ENCODE measurements at places on chromosomes 7 and 10.

DNA sequence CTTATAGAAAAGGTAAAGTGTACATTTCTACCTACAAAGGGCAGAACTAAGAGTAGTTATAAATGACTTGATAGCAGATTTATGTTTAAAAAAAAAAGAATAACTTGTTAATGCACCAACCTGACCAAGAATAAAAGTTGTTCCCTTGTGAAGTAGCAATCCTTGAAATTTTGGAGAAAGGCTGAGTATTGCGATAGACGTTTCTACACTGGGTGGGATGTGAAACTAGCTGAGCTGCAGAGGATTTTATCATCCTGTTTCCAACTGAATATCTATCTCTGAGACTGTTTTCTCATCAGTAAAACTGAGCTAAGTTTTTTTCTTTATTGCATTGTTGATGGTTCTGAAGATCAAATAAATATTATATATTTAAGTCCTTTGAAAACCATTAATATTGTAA is 14.6 kb downstream of the MDFIC start:
- no peak for DNase-seq

GRCh38 chr7:37048674-37049073 is 324.4 kb upstream of the AOAH start:
- no peak for DNase-seq

GRCh38 chr10:46223626-46224413 is 63.0 kb upstream of the ANTXRL start:
- DNase-seq, result no peak

GRCh38 chr7:95508780-95509179 is 23.0 kb downstream of the ASB4 start:
- no peak for DNase-seq

DNA sequence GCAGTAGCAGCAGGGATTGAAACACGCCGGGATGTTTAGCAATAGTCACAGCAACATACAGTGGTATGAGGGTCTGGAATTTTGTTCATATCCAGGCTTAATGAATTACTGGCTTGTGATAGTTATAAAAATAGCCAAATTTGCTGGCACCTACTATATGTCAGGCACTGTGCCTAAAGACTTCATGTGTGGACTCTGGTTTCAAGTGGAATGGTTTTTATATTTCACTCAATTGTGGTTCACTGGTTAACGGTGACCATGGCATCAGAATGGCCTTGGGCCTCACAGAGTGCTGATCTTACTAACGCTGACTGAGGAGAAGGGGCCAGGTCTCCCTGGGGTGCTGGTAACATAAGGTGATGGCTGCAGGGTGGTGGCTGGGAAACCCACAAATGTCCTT is 55.7 kb downstream of the CELF2 start:
- DNase-seq, result no peak

- DNase-seq, result no peak
Measured at GRCh38 chr7:103073989-103074518, 542 bp downstream of the FBXL13 start.

DNA sequence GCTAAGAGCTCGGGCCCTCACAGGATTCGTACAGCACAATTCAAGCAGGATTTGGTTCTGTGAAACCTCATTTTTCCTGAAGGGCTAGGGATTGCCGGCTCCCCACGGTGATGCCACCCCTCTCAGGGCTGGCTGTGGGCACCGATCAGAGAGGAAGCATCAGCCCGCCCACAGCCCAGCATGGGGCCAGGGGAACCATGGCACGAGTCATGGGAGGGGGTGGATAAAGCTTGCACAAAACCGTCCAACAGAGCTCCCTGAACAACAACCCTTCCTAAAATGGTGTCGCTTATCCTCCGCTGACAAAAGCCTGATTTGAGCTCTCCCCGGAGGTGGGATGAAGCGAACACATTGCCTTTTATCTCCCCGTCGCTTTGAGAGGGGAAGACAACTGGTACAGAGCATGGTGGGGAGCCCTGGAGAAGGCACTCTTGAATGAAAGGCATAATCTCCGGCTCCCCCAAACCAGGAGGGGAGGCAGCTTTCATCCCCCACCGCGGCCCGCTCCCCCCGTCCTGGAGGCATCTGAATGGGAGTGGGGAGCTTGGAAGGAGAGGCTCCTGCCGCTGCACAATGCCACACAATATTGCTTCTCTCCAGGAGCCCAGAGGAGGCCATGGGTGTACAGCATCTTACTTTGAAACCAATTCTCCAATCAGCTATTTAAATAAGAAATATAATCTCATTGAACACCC is 144.0 kb downstream of the RPS24 start:
- DNase-seq, result no peak

GRCh38 chr7:19957664-19958063 is 184.2 kb upstream of the TMEM196 start:
- DNase-seq, result no peak

DNA sequence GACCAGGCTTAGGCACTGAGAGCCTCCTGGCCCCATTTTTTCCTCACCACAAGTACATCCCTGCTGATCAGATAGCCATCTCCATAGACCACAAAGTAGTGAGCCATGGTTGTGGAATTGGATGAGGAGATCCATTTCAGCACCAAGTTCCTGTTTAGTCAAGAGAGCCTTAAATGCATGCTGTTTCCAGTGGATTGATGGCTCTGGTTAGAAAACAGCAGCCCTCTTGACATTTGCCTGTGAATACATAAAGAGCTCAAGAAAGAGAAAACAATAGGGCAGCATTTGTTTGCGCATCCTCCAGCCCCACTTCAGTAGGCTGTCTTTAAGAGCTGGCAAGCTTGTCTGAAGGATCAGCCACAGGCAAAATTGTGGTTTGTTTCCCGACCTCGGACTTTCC is 251.2 kb downstream of the POU6F2 start:
- no peak for DNase-seq

DNA sequence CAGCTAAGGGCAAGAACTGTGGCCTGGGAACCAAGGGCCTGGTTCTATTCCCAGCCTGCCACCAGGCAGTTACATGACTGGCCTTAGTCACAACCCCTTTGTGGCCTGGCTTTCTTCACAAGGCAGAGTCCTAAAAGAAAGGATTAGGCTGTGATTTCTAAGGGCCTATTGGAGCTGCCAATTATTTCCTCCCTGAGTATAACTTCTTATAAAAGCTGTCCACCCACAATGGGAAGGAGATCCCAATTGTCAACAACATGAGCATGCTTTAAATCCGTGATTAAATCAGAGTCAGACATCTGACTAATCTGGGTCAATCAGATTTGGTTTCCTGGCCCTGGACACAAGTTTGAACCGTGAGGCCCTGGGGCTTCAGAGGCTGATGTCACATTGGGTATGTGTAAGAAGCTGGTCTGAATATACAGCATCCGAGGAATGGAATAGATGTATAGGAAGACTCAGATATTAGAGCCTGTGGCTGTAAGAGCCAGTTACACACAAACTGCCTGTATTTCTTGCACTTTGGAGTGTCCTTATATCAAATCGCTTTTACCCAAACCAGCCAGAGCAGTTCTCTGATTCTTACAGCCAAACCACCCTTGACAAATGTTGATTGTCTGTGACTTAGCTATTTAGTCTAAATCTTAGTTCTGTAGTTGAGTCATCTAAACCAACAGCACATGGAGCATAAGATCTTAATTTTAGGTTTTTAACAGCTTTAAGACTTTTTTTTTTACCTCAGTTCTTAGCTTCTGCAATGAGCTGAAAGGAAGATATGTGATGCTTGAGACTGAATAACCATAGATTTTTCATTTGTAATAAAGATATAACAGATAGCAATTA is 61.3 kb downstream of the ABCB4 start:
- DNase-seq, result no peak

DNA sequence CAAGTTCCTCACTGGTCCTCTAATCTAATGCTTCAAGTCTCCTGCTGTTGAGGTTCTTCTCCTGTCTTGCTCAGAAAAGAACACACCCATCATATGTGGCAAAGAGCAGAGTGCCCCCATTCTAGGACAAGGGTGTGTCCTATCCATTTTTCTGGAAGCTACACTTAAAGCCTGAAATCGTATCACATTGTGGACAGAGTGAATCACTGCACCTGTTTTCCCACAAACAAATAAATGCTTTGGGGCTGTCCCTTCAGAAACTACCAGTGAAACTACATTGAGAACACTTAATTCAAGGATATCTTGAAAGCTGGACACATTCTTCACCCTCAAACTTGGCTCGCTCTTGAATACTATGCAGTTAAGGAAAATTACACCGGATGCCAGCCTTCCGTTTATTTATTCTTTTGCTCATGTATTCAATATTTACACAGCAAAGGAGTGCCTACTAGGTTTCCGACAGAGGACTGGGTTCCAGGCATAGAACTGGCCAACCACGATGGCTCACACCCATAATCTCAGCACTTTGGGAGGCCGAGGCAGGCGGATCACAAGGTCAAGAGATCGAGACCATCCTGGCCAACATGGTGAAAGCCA is 473.0 kb downstream of the GALNT17 start:
- DNase-seq, result no peak

DNA sequence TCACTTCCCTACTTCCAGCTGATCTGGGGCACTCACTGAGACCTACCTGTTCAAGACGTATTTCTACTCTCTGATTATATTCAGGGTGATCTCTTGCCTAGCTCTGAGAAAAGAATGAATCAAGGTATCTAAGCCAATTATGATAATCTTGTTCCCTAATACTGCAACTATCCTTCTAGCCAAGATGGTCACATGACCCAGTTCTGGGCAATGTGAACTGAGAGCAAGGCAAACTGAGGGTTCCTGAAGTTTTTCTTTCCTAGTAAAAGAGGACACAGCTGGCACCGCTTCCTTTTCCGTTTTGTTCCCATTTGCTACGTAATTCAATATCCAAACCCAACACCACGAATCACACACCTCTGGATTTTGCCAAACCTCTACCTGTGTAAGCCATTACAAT is 5.9 kb upstream of the GPAM start:
- DNase-seq, result no peak

- no peak for DNase-seq
Measured at GRCh38 chr10:78658645-78659597, 409.8 kb upstream of the ZMIZ1 start.

GRCh38 chr10:78959217-78959923 is 109.4 kb upstream of the ZMIZ1 start:
- DNase-seq, result no peak

DNA sequence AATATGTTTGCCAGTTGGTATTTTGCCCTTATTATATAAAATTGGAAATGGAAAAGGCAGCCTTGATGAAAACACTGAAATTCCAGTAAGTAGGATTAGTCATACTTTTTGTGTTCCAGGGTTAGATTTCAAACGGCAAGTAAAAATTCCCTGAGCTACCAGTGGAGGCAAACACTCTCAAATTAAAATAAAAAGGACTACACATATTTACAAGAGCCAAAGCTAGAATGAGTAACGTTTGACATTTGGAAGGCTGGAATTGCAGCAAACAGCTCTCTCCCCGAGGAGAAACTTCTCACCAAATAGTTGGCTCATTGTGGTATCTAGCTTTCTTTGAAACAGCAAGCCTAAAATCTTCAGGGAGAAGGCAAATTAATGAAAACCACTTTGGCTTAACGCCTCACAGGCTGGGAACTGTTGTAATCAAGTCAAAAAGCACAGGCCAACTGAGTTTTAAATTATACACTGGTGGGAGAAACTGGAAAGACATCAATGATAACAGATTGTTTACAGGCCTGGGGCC is 288.4 kb downstream of the SNX13 start:
- DNase-seq, result no peak

GRCh38 chr7:110835218-110835617 is 255.7 kb upstream of the LRRN3 start:
- no peak for DNase-seq

DNA sequence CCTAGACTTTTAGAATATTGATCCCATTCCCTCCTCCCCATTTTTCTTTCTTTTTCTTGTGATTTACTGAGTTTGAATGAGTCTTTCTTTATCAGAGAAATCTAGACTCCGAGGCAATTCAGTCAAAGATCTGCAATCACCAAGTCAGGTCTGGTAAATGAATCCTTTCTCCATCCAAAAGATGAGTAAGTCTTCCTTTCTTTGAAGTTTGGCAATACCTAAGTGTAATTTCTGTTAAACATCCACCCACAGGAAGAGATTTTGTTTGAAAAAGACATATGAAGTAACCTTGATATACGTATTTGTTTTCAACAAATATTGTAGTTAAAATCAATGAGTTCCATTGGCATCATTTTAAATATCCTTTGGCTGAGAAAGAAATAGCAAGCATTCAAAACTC is 58.3 kb downstream of the SLC39A12 start:
- no peak for DNase-seq

- DNase-seq, result no peak
Measured at GRCh38 chr10:11864727-11865126, 41.6 kb downstream of the PROSER2 start.

GRCh38 chr7:101563943-101564777 is 64.9 kb downstream of the MYL10 start:
- no peak for DNase-seq

DNA sequence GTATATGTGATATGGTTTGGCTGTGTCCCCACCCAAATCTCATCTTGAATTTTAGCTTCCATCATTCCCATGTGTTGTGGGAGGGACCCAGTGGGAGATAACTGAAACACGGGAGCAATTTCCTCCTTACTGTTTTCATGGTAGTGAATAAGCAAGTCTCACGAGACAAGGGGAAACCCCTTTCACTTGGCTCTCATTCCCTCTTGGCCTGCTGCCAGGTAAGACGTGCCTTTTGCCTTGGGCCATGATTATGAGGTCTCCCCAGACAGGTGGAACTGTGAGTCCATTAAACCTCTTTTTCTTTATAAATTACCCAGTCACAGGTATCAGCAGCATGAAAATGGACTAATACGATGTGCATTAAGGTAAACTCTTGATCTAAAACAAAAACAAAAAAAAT is 357.1 kb upstream of the AOAH start:
- no peak for DNase-seq

DNA sequence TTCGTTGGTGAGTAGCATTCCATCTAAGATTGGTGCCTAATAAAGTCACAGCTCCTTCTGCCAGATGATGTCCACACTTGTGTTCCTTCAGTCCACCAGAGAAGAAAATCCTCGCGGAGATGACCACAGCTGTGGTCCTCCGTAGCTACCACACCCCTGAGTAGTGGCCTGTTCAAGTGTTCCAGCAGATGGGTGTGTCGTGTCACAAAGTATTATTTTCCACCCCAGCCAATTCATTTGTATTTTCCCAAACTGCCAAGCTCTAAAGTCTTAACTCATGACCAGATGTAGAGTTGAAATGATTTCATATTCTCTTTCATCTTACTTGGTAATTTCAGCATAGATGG is 251.3 kb upstream of the TCF7L2 start:
- DNase-seq, result no peak

DNA sequence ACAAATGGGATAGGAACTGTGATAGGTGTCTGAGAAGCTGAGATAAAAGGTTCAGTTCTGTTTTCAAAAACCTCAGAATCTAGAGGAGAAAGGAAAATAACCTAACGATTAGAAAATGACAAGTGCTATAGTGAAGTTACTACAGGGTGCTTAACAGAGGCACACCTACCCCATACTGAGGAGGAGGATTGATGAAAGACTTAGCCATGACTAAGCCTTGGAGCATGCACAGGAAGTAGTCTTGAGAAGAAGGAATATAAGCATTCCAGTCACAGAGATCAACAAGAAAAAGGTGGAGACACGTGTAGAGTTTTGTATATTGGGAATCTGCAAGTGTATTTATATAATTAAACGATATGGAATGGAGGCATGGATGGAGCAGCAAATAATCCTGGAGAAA is 1225.5 kb upstream of the CELF2 start:
- no peak for DNase-seq
